ENCODE measurements at places on chromosomes 6 and 20.

- DNase-seq: no peak
These were observed 252.6 kb upstream of the CITED2 start for GRCh38 chr6:139627091-139627490.

GRCh38 chr20:50003253-50003656 is 20.5 kb downstream of the SNAI1 start:
- no peak for DNase-seq

DNA sequence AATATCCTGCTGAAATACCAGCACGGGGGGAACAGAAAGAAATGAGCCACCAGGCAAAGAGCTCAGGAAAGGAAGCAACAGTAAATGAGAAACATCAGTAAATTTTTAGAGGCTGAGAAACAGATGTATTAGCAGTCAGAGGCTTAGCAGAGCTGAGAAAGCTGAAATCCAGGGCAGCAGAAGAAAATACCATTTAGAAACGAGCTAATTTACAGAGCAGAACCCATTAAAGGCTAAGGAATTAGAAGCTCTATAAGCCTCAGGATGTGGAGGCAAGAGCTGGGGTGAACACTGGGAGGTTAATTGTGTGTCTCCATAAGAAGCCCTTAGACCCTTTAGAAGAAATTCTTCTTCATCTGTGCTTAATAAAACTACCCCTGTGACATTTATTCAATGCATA is 178.6 kb upstream of the RGS17 start:
- DNase-seq: no peak

DNA sequence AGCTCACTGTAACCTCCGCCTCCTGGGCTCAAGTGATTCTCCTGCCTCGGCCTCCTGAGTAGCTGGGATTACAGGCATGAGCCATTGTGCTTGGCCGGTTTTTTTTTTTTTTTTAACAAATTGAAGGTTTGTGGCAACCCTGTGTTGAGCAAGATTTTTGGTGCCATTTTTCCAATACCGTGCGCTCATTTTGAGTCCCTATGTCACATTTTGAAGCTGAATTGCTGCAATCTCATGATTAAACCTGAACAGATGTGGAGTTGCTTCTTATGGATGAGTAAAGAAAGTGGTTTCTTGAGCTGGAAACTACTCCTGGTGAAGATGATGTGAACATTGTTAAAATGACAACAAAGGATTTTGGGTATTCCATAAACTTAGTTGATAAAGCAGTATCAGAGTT is 16.6 kb downstream of the SASH1 start:
- no peak for DNase-seq

GRCh38 chr20:10551732-10552724 is 116.9 kb downstream of the SLX4IP start:
- DNase-seq: no peak

GRCh38 chr20:51153867-51154707 is 131.2 kb upstream of the KCNG1 start:
- no peak for DNase-seq

- no peak for DNase-seq
These were observed 225.1 kb downstream of the TBX18 start for GRCh38 chr6:84539122-84539856.

DNA sequence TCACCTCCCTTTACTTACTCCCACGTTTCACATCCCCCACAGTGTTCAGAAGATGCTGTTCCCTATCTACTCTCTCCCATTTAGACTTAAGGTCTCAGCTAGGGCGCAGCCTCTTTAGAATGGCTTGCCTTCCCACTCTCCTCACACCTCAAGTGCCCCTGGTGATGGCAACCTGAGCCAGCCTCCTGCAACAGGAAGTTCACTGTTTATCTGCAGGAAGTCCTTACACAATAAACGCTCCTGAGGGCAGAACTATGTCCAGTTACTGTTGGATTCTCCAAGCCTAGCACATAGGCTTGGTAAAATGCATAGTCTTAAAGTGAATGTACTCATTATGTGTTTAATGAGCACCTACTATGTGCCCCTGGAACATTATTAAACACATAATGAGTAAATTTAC is 21.9 kb upstream of the RAB22A start:
- no peak for DNase-seq

DNA sequence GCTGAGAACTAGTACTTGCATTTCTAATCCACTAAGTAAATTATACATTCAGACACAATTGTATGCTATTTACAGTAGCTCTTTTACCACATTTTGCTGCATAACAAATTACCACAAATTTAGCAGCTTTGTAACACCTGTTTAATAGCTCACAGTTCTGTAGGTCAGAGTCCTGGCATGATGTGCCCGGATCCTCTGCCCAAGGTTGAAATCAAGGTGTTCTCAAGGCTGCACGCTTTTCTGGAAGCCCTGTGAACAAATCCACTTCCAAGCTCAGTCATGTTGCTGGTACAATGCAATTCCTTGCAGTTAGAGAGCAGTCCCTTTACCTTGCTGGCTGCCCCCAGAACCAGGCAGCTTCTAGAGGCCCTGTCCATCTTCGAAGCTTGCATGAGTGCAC is 716.0 kb downstream of the HACE1 start:
- no peak for DNase-seq

- peak; percentile 49 for DNase-seq
These were observed 232.5 kb downstream of the PKHD1 start for GRCh38 chr6:51854876-51855275.

GRCh38 chr6:131173680-131174079 is 38.4 kb downstream of the AKAP7 start:
- DNase-seq: no peak

DNA sequence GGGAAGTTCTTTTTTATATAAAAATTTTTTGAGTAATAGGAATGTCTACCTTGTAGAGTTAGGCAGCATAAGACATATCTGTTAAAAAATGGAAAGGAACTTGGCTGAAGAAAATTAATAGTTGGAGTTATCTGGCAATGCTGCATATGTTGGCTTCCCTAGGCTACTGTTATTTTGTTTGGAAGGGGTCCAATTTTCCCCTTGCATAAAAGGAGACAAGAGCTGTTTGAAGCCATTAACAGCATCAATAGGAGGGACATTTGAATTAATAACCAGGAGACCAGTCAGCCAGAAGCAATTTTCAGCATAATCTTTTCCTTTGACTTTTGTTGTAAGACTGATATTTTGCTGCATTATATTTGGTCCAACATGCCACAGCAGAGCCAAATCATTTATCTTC is 80.9 kb upstream of the TAB2 start:
- no peak for DNase-seq

GRCh38 chr20:13006825-13007224 is 1.9 kb upstream of the SPTLC3 start:
- DNase-seq: no peak

- no peak for DNase-seq
These were observed 9.7 kb upstream of the CEP43 start for GRCh38 chr6:166989427-166990032.

- no peak for DNase-seq
These were observed 10.4 kb downstream of the TRAPPC3L start for GRCh38 chr6:116535109-116535508.

DNA sequence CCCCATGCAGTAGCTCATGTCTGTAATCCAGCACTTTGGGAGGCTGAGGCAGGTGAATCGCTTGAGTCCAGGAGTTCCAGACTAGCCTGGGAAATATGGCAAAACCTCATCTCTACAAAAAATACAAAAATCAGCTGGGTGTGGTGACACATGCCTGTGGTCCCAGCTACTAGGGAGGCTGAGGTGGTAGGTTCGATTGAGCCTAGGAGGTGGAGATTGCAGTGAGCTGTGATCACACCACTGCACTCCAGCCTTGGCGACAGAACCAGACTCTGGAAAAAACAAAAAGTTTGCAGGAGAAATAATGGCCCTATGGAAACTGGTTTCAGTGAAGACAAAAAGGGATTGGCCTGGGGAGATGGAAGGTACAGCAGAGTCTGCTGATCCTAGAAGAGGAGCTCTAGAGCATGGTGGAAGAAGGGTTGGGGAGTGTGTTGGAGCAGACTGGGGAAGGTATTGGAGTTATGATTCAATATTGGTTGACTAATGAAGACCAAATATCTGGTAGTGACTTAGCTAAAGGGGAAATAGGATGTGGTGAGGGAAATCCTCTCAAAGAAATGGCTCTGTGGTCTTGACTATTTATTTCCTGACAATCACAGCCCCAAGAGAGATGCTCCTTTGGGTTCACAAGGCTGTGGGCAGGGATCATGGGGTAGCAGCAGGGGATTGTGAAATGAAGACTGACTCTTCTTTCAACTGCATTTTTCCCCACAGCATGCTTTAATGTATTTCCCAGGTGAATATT is 281.9 kb downstream of the UTRN start:
- DNase-seq: no peak

GRCh38 chr20:19654921-19655320 is 103.1 kb upstream of the RIN2 start:
- no peak for DNase-seq

- peak; percentile 70 for DNase-seq
These were observed 659 bp downstream of the CEP85L start for GRCh38 chr6:118650582-118651281.

DNA sequence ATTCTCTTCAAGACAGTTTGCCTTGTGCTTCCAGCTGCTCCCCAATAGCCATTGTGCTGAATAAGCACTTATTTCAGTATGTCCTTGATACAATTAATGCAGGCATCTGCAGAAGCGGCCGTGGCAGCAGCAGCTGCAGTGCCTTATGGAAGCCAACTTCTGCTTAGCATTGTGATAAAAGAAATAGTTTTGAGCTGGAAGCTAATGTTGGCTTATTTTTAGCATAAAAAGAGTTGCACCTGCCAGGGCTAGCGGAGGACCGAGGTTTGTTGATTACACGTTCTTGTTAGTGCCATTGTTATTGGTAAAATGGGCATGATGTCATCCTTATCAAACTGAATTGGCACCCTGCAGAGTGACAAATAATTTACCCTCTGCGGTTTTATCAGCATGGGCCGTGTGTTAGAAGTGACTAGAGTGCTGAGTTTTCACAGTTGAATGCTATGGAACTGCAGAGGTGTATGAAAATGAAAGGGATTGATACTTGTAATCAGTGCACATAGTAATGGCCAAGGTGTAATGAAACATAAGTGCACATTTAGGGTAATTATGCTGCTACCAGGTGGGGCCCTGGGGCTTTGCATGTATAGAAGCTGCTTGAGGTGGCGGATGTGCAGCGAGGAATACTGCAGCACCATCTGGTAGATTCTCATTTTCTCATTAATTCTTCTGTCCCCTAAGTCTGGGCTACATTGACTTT is 334.3 kb downstream of the CDKAL1 start:
- no peak for DNase-seq

DNA sequence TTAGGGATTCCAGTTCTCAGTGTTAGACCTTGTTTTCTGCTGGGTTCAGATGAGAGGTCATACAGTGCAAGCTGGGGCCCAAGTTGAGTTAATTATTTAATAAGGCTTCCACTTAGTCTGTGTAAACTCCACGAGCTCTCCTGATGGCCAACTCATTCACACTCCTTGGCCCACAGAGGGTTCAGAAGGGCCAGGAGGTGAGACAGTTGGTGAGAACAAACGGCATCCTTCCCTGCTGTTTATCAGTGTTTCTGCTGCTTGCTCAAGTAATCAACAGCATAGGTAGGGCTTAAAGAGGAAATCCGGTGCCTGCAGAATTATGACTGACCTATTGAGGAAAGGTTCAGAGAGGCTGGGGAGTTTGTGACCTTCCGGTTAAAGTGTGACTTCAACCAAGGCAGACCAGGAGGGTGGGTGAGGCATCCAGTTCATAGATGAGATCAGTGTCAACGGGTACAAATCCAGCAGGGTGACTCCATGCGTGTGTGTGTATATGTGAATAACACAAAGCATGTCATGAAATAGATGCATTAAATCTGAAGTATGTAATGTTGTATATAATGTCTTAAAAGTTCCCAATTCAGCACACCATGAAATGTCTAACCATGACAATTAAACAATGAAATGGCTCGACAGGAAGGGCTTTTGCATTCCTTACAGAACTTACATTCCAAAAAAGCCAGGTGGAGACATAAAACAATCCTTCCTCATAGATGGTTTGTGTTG is 37.4 kb upstream of the BCAS1 start:
- DNase-seq: no peak

DNA sequence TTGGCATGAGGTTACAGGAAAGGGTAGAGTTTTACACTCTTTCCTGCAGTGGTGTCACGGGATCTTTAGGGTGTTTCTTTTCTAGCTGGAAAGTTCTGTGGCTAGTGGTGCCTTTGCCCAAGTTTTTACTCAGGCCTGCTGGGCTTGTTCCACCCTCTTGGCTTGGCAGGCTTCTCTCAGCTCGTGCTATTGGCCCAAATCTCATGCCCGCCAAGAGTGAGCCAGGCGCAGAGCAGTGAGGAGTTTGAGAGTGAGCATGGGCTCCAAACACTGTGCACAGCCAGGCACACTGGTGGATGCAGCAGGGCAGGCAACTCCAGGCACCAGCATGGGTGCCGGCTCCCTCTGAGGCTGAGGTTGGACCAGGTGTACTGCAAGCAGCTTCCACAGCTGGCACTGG is 206.5 kb downstream of the SAMD5 start:
- DNase-seq: no peak

Data from ecto neural progenitor cell (in vitro differentiated cells).